ENCODE measurements at places on chromosomes 16 and 17.

GRCh38 chr17:29433541-29433940, 43.4 kb downstream of the TAOK1 start:
- DNase-seq = no peak

DNA sequence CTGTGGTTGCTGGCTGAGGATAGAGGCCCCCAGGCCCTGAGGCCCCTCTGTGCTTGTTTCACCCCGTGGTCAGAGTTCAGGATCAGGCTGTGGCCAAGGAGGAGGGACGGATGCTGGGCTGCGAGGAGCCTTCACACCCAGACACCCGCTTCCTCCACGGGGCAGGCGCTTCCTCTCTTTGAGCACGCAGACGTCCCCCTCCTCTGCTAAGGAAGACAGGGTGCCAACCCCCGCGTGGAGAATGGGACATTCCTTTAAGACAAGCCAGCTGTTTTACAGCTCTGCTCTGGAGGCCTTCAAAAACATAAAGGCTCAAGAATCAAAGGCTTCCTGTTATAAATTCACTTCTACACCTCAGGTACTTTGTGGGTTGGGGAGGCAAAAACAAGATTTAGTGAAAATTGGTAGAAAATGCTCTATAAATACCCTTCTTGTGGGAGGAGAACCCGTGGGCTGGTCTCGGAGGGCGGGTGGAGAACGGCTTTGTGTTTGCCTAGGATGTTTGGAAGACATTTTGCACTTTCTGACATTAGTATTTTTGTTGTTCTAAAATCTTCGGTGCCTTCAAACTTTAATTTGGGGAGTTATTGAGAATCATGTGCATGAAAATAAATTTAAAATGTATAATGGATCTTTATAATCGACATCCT, 60.8 kb upstream of the FOXF1 start:
- no peak for DNase-seq

DNA sequence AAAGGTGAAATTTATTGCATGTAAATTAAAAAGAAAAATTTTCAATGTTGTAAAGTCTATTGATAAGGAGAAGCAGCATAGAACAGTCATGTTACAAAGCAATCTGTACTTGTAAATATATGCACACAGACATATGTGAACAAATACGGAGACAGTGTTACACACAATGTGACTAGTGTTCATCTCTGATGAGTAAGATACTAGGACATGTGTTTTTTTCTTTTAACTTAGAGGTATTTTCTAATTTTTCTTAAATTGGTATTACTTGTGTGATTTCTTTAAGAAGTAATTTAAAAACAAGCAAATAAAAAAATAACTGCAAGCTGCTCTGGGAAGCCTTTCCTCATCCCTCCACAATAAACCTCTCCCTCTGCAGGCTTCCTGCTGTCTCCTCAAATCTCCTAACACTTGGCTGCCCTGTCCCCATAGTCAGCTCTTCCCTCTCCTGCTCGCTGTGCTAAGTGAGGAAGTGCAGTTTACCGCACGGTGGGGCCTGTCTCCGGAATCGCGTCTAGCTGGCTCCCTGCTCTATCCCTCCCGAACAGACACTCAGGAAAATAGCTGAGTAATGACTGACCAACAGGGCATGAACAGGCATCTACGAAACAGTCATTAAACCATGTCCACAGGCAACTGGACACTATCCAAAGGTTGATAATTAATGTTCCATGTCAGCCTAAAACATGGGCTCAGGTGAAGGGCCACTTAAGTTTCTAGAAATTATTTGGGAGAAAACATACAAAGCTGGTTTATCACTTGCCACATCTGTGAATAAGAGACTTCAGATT, 35.9 kb downstream of the CMTM4 start:
- DNase-seq = peak; percentile 76

- no peak for DNase-seq
Observed at GRCh38 chr17:19424934-19425868, 14.2 kb downstream of the RNF112 start.

DNA sequence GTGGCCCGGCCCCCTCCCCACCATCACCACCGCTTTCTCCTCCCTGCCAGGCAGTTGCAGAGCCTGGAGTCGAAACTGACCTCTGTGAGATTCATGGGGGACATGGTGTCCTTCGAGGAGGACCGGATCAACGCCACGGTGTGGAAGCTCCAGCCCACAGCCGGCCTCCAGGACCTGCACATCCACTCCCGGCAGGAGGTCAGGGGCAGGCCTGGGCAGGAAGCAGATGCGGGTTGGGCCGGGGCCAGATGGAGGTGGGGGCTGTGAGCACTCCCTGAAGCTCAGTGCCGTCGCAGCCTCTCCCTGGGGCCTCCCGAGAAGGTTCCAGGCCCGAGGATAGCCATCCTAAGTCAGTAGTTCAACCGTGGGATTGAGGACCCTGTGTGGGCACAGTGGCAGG, 14.2 kb upstream of the ADGRG3 start:
- DNase-seq = no peak

GRCh38 chr17:50420419-50421112, 5.5 kb upstream of the ACSF2 start:
- DNase-seq = no peak

DNA sequence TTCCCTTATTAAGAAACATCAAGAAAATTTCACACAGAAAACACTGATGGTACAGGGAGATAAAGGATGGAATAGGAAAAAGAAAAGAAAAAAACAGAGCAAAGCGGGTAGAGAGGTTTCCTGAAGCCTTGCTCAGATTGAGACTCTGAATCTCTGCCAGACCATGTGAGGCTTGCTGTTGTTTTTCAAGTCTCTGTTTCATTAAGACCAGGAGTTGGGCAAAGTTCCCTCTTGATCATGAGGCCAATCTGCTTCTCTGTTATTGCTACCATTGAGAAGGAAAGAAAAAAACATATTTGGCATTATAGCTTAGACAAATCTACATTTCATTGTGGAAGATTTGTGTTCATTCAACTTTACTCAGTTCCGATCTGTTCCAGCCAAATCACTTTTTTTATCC, 201.6 kb upstream of the SOX9 start:
- DNase-seq = no peak

DNA sequence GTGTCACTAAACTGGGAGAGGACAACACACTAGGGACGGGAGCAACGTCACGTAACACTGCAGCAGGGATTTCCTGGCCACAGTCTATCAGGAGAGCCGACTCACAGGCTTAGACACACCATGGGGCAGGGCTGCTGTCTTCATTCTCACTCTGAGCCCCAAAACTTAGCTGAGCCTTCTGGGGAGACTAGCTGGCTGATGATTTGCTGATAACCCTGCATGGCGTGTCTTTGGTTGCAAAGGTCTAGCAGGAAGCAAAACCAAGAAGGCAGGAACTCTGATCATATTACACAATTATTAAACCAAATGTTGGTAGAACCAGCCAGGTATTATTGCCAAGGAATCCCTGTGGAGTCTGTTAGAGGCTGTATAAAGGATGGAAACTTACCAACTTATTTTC, 345.0 kb downstream of the SLC39A11 start:
- no peak for DNase-seq

GRCh38 chr17:57762452-57763395, 17.6 kb upstream of the CCDC182 start:
- DNase-seq = no peak

GRCh38 chr17:6555331-6556120, 829 bp downstream of the PITPNM3 start:
- peak; percentile 86 for DNase-seq

DNA sequence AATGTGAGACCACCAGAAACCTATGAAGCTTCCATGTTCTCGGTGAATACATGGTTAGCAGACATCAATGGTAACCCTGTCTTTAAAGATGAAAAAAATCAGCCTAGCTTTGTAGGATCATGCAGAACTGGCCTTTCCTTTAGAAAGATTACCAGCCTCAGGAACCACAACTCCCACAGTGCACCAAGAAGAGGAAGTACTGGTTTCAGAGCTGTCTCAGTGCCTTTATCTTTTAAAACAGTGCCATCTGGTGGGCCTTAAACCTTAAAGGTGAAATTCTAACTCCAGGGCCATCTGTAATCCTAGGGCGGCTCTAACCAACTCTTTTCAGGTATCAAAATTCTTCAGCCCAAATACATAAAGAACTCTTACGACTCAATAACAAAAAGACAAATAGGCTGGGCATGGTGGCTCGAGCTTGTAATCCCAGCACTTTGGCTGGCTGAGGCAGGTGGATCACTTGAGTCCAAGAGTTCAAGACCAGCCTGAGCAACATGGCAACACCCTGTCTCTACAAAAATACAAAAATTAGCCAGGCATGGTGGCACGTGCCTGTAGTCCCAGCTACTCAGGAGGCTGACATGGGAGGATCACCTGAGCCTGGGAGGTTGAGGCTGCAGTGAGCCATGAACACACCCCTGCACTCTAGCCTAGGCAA, 5.4 kb downstream of the ATPAF2 start:
- DNase-seq = peak; percentile 91

- no peak for DNase-seq
Observed at GRCh38 chr16:84334058-84334457, 34.3 kb upstream of the ATP2C2 start.

DNA sequence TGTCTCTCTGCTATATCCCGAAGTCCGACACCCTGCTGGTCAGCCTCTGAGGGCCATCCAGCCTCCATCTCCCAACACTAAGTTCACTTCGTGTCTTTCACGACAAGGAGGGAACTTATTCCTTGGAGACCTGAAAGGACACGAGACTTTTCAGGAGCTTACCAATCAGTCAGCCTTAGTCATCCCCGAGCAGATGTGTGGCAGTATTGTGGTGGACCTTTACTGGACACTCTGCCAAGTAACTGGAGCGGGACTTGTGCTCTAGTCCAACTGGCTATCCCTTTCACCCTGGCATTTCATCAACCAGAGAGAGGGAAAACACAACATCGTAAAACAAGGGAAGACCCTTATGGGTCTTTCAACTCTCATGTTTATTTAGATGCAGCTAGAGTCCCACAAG, 87.1 kb downstream of the EMP2 start:
- no peak for DNase-seq

- DNase-seq = no peak
Observed at GRCh38 chr16:51328733-51329132, 177.7 kb upstream of the SALL1 start.

GRCh38 chr16:48250520-48251278, 3.4 kb upstream of the ABCC11 start:
- no peak for DNase-seq

DNA sequence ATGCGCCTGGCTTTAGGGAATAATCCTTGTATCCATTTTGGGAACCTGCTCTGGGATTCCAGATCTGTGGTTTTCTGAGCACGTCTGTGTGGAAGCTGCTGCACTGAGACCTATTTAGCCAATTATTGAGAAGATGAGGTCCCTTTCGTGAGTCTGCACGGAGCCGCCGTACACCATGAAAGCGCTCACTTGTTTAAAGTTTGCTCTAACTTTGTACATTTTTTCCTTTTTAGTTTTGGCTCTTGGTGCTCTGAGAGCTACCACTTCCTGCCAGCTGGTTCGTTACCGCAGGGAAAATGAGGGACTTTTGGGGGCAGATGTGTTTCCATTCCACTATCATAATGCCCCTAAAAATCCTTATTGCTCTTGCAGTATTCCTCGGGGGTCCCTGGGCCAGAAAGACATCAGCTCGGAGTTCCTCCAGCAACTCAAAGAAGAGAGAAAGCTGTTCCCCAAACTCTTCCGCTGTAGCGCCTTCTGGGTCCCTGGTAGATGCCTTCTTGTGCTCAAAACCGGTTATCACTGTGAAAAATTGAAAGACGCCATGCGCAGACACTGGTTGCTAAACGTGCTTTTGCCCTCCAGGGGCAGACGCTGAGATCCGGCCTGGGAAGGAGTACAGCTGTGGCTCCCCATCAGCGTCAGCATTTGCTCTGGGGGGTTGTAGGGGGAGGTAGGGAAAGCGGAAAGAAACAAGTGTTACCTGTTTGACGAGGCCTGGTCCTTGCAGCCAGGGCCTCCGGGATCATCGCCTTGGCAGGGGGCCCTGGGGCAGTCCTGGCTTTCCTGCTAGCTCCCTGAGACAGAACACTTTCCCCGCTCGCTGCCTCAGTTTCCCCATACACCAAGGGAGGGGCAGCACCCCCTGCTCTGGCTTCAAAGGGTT, 238.1 kb downstream of the MRTFB start:
- no peak for DNase-seq

GRCh38 chr17:59355030-59355701, 23.7 kb downstream of the YPEL2 start:
- DNase-seq = no peak

DNA sequence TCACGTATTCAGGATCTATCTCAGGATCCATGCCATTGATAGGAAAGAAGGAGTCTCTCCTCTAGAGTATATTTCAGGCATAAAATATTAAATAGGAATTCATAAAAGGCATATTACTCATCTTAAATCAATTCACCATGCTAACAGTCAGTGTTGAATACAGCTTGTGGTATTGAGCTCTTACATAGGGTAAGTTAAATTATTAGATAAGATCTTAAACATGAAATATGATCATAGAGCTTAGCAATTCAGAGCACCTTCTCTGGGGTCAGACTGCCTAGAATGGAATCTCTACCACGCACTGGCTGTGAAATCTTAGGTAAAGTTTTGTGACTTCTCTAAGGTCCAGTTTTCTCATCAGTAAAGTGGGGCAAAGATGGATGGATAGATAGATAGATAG, 20.7 kb downstream of the MARCHF10 start:
- no peak for DNase-seq

DNA sequence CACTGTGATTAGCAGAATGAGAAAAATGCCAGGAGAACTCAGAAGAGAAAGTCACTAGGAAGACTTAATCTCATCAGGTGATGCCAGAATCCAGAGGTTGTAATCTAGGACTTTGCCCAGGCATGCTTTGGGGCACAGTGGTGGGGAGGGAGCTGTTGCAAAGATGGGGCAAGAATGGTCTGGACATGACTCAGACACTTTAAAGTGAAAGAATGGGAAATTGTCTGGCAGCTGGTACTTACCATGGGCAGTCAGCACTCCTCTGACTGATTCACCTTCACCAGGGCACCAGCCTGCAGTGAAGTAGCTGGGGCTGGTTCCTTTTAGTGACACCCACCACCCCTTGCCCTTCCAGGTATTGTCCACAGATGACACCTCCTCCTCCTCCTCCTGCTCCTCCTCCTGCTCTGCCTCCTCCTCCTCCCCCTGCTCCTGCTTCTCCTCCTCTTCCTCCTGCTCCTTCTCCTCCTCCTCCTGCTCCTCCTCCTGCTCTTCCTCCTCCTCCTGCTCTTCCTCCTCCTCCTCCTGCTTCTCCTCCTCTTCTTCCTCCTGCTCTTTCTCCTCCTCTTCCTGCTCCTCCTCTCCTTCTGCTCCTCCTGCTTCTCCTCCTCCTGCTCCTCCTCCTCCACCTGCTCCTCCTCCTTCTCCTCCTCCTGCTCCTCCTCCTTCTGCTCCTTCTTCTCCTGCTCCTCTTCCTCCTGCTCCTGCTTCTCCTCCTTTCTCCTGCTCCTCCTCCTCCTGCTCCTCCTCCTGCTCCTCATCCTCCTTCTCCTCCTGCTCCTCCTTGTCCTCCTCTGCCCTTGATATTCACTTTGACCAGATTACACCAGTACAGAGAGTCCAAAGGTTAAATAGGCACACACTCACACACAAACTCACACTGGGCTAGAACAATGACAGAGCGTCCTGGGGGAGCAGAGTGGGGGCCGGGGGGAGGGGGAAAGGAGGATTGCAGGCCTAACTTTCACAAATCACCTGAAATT, at the start of gene CHD9NB:
CHD9NB (minus strand) TSS at position 379 of the 983 bp plus-strand sequence. CDS start 8,739 bp downstream, outside the sequence.
- DNase-seq = peak; percentile 77

- DNase-seq = no peak
Observed at GRCh38 chr16:83932304-83932703, 20.7 kb upstream of the OSGIN1 start.

- DNase-seq = no peak
Observed at GRCh38 chr17:72110942-72111318, 9.9 kb upstream of the SOX9 start.
